ENCODE measurements at places on chromosomes 1 and 21.

DNA sequence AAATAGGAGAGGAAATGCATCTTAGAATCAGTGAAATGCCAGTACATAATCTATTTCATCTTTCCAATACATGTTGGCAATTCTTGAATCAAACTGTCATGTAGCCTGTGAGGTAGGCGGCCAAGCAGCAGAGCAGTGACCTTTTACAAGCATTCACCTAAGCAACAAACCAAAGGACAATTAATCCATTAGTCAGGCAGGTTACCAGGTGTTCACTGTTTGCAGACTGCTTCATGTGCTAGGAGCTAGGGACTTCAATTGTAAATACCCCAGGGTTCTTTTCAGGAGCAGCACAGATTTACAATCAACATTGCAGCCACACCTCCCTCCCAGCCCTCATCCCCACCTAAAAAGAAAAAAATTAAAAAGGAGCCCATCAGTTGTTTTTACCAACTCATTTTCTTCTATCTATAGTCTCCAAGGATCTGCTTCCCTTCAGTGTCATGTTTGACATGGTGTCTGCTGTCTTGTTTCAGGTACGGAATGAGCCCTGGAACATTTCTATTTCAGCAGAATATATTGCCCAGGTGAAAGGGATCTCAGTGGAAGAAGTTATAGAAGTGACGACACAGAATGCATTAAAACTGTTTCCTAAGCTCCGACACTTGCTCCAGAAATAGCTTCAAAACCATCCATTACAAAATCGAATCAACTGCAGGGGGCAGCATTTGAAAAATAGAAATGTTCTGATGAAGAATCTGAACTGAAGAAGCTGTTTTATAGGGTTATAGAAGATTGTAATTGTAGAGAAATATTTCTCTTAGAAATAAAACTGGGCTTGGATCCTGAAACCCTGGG is 23.0 kb downstream of the TATDN3 start:
- DNase-seq, result peak; percentile 85

DNA sequence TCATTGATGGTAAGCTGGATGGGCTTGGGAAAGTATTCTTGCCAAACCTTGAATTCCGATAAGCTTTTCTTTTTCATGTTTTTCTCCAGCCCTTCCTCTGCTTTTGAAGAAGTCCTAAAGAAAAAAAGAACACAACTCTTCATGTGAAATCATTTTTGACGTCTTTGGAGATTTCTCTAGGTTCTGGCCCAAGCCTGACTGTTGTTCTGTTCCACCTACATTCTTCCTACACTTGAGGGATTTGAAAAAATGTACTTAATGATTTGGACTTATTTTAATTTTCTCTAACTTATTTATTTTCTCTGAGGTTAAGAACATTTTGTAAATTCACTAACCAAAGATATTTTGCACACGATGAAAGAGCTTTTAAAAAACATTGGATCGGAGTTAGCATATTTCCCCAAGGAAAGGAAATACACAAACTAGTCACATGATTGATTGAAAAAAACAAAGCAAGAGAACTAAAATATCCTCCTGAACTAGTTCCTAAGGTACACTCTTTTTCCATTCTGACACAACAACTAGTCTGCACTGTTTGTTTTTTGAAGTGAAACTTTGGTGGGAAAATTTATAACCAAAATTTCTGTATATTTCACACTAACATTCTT is 82.3 kb downstream of the LTN1 start:
- DNase-seq, result no peak

DNA sequence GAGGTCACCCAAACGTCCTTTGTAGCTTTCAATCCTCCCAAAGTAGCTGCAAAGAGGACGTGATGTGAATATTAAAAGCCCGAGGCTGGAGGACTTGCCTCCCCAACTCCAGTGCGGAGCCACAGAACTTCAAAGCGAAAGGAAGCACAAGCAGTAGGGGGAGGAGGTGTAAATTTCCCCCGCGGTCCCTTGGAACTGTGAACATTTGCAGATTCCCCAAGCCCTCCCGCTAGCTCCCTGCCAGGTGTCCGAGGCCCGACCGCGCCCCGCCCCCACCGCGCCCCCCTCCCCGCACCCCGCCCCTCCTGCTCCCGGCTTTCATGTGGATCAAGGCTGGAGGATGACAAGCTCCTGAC is 41.5 kb upstream of the HAO2 start:
- DNase-seq, result peak; percentile 62

GRCh38 chr21:28615276-28615675 is 377.4 kb downstream of the LTN1 start:
- no peak for DNase-seq

DNA sequence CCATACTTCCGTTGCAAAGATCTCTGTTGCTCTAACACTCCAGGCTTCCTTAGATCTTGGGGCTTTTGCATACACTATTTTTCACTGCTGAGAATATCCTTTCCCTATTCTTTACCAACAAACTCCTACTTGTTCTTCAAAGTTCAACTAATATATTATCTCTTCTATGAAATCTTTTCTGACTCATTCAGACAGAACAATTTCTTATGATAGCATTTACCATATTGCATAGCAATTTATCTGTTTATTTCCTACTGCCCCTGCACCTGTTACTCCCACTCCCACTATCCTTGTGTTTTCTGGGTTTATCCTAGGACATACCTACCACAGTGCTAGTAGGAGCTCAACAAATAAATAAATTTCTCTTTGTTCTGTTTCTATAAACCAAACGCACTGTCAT is 11.0 kb downstream of the GADD45A start:
- DNase-seq, result no peak

DNA sequence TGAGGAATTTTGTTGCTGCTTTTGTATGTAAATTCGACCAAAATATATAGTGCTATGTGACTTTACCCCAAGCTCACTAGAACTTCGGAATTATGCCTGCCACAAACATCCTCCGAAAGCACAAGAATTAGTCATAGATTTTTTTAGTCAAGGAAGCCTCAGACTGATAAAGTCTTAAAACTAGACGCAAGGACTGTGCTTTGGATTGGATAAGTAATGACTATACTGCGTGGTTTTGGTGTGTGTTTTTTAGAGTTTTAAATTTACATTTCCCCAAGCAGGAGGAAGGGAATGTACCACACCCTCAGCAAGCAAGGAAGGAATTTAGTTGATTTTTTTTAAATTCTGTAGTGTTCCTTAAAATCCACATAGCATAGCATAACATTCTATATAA is 10.3 kb downstream of the WLS start:
- DNase-seq, result no peak

- DNase-seq, result no peak
Observed at GRCh38 chr21:44424608-44425306, 30.6 kb upstream of the LRRC3 start.

DNA sequence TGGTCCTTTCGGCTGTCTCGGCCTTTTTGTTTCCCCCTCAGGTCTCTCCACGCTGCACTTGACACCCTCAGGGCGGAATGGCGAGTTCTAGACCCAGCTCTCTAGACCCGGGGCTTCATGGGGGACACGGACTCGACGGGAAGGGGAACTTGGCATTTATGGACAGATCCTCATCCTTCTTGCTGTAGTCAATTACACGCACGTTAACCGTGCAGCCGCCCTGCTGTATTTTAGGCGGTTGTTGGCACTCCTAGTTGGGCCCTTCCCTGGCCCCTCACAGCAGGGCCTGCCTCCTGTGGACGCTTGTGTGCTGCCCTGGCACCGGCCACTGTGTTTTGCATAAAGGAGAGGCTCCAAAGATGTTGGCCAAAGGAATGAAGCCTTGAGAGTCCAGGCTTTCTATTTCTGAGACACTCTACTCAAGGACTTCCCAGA is 558 bp upstream of the BTG3 start:
- no peak for DNase-seq

GRCh38 chr1:37557402-37557801 is 662 bp downstream of the DNALI1 start:
- no peak for DNase-seq

DNA sequence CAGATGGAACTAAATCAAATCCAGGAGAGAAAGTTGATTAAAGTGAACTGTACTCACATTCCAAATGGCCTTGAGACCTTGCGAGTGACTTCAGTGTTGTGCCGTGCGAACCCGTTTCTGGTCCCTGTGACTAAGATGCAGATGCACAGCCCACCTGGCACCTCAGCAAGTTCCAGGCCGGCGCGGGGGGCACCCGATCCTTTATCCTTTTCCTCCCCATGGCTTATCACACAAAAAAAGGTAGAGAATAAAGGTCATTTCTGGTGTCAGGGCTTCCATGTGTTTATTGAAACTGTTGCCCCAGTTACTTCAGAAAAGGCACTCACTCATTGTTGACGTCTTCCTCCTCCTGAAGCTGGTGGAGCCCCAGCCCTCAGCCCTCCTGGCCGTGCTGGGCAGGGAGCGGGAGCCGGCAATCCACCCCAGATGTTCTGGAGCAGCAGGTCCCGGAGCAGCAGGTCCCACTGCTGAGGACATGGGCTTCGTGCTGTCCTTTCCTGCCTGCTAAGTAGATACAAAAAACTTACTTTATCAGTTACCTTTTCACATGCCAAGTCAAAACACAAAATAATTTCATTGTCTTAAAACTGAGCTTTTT is 53.0 kb downstream of the PCNT start:
- DNase-seq, result no peak

DNA sequence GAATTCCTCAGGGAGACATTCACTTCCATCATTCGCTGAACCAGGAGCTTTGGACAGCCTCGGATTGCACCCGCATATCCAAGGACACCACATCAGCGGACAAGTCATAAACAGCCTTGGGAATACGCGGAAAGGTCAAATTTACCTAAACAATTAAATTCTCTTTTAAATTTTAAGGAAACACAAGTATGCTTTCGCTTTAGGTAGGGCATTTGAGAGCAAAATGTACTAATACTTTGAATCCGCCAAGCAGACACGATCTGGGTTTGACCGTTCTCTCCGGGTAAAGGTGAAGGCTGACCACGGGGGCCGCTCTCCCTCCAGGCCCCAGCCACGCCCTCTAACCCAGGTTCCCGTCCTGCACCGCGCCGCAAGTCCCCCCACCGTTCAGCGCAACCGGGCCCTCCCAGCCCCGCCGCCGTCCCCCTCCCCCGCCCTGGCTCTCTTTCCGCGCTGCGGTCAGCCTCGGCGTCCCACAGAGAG is 479 bp upstream of the ACADM start:
- DNase-seq, result peak; percentile 59

GRCh38 chr1:33818071-33818470 is 45.8 kb upstream of the HMGB4 start:
- no peak for DNase-seq

GRCh38 chr21:45131537-45131999 is 57.2 kb downstream of the ADARB1 start:
- DNase-seq, result no peak

Measured in NCI-H1417 treated with DMSO at 0.1 percent for 48 hours (cell line).